ENCODE measurements at places on chromosomes 3 and 15.

- no peak for DNase-seq
These were observed 39.8 kb downstream of the CEMIP start for GRCh38 chr15:80819001-80819400.

- no peak for DNase-seq
These were observed 258.4 kb downstream of the XXYLT1 start for GRCh38 chr3:195012571-195012970.

GRCh38 chr3:53226142-53226840 is 29.5 kb downstream of the TKT start:
- no peak for DNase-seq

GRCh38 chr3:14188041-14188754 is 9.6 kb downstream of the LSM3 start:
- no peak for DNase-seq
